NCI-H1105 (cell line): ENCODE measurements at places on chromosomes 5 and 9.

DNA sequence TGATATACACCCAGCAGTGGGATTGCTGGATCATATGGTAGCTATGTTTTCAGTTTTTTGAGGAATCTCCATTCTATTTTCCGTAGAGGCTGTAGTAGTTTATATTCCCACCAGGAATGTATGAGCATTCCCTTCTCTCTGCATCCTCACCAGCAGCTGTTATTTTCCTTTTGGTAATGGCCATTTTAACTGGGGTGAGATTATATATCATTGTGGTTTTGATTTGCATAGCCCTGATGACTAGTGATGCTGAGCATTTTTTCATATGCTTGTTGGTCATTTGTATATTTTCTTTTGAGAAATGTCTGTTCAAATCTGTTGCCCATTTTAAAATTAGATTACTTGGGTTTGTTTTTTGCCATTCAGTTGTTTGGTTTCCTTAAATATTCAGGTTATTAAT, 11.2 kb upstream of the PPIC start:
- DNase-seq: no peak

- DNase-seq: no peak
Observed at GRCh38 chr5:144206141-144206540, 35.5 kb downstream of the KCTD16 start.

DNA sequence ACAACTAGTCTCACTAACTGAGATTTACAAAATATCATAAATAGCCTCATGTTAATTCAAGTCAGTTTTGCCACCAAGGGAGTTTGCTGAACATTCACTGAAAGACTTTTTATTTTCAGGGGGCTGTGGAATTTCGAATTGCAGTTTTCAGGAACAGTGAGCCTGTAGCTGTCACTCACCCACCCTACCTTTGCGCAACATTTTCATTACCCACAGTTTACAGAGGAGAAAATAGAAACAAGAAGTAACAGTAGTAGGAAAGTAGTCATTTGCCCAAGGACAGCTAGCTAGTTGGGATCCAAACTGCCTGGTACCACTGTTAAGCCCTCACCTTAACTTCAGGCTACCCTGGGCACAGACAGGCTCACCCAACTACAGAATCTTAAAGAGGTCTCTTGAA, 154.1 kb downstream of the ADAMTS12 start:
- DNase-seq: no peak

DNA sequence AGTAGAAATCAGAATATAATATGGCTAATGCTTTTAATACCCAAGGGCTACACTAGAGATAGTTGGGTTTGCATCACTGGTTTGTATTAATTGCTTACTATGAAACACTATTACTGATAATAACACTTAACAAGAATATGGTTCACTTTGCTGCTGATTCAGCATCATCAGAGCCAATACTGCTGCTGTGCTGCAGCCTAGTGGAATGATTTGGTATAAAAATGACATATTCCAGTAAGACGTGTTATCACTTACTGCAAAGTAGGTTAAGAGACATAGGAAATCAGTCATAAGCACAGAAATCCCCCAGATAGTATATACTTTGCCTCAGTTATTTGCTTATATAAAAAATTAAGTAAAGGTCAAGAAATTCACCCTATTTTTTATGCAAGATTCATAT, 2.8 kb downstream of the CDH10 start:
- peak; percentile 26 for DNase-seq

- DNase-seq: no peak
Observed at GRCh38 chr5:16809395-16810207, 126.5 kb downstream of the MYO10 start.

- no peak for DNase-seq
Observed at GRCh38 chr9:75672478-75672877, 218.0 kb upstream of the PCSK5 start.
